ENCODE measurements at places on chromosomes 5 and 9.
A peak's percentile ranks its signal among the peaks of the same experiment; 100 is the strongest.

- DNase-seq: no peak
Observed at GRCh38 chr5:123220621-123221146, 131.6 kb downstream of the PRDM6 start.

DNA sequence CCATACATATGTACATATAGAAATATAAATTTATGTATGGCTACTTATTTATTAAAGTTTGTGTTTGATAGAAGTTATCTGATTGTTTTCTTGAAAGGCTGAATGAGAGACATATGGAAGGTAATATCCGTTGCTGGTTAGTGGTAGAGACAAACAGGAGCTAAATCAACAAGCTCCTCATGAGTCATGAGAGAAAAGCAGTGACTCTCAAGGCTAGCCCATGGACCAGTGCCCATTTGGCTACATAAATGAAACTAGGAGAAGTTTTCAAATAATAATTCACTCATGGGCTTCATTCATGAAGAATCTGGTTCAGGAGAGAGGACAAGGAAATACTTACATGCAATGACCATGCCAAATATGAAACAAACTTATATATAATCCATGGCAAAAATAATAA lies 504.5 kb upstream of the ITGA1 start:
- DNase-seq: no peak

DNA sequence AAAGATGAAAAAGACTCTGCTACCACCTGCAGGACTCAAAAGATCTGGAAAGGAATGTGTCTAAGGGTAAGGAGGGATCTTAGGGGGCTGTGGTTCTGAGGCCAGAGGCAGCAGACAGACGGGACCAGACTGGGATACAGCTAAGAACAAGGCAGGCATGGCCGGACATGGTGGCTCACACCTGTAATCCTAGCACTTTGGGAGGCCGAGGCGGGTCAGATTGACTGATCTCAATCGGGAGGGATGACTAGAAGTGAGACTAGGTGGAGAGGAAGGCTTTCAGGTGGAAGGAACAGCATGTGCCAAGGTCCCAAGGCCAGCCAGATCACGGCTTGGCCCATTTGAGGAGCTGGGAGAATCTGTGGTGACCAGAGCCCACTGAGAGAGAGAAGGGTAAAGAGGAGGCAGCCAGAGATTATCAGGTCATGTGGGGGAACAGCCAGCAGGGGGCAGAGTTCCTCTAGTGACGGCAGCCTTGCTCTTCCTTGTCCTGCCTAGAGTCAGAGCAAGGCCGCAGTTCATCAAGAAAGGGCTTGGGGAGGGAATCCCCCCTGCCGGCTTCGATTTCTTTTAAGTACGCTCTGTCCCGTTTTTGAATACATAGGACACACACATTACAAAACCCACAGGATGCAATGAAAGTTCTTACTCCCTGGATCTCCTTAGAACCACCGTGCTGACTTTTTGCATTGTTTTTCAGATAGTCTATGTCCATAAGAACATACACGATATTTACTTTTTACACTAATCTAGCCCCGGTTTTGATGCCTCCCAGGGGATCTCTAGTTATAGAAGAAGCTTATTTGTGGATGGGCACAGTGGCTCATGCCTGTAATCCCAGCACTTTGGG lies 2.6 kb upstream of the OLFML2A start:
- peak; percentile 65 for DNase-seq

DNA sequence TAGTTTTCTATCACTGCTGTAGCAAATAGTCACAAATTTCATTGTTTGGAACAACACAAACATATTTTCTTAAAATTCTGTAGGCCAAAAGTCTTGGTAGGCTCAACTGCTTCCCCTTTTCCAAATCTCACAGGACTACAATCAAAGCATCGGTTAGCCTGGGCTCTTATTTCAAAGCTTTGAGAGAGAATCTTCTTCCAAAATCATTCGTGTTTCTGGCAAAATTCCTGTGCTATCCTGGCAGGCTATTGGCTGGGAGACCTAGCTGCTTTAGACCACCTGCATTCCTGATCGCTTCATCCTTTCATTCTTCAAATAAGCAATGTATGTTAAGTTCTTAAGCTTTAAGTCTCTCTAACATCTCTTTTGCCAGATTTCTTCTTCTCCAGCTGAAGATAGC lies 629.8 kb upstream of the CDH18 start:
- DNase-seq: no peak

GRCh38 chr5:75189353-75189752 lies 47.3 kb downstream of the ANKRD31 start:
- no peak for DNase-seq

- DNase-seq: no peak
Observed at GRCh38 chr9:89453452-89453851, 44.5 kb downstream of the SEMA4D start.

- DNase-seq: peak; percentile 99
Observed at GRCh38 chr5:143554187-143554717, 150.8 kb upstream of the NR3C1 start.

GRCh38 chr5:125381290-125381689 lies 634.9 kb upstream of the ZNF608 start:
- DNase-seq: no peak

DNA sequence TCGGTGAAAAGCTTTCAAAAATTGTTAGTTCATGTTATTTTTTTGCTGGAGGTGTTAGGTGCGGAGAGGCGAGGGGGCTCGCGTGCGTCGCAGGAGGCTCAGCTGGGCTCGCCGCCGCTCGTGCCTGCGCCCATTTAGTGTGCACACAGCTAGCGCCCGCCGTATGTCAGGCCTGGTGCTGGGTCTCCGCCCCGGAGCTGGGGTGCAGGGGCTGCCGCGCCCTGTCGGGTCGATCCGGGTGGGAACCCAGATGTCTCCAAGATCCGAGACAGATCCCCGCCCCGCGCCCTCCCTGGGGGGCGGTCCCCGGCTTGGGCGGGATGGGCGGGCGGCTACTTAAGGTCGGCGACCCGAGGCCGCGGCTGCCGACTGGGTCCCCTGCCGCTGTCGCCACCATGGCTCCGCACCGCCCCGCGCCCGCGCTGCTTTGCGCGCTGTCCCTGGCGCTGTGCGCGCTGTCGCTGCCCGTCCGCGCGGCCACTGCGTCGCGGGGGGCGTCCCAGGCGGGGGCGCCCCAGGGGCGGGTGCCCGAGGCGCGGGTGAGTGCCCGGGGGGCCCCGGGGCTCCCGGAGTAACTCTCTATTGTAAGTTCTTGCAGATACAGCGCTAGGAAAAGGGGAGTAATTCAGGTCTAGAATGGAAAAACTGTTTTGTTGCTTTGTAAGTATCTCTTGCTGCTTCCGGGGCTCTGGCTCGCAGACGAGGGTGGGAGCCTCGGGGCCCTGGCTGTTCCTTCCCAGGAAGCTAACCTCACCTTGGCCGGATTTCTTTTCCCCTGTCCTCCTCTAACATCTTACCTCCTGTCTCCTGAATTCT lies 31.7 kb downstream of the GSN start:
- peak; percentile 33 for DNase-seq

DNA sequence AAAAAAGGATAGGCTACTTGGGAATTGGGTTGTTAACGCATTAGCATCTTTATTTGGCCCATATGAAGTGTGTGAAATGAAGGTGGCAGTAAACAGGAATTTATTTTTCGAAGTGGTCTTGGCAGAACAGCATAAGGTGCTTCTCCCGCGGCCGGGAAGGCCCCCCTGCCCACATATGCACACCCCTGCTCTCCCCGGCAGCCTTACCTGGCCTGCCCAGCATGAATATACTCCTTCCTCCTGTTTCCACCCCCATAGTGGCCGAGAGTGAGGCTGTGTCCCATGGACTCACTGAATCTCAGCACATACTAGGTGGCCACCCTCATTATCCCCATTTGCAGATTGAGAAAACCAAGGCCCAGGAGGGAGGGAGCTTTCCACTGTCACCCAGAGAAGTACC lies 54.0 kb upstream of the OLFM1 start:
- no peak for DNase-seq

DNA sequence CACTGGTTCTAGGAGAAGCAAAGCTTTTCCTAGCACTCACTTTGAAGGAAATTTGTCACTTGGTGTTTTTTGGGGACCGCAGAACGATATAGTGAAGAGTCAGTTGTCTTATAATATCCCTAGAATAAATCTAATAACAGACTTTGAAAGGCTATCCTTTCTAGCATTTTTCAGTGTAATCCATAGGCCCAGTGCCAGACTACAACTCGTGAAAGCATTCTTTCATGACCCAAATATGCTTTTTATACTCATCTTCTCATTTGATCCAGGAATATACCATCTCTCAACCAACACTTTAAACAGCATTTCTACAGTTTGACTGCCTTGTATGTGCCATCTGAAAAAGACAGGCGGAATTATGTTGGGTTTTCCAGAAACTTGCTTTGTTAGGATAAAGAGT lies 104.0 kb downstream of the ERCC6L2 start:
- peak; percentile 29 for DNase-seq

DNA sequence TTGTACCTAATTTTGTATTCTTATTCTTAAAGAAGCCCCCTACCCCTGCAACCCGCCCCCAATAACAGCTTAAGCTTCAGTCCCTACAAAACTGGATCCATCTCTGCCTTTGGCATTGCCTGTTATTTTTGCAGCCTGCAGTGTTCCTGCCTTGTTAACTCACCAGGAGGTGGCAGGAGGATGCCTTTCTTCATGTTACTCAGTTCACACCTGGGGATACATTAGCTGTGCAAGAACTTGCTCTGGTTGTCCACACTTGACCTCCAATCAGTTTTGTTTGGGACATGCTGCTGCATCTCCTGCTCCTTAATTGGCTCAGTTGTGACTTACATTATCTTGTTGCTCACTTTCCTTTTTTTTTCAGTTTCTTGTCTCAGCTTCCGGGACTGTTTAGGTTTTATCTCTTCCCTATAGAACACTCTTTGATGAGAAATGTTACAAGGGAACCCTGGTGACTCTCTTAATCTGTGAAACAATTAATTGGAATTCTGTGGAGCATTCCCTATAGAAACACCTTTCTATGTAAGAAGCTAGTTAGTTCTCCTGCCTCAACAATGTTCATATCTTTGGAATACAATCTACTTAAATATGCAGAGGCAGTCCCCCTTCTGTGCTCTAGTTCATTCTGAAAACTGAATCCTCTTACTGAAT lies 467.7 kb upstream of the ACO1 start:
- no peak for DNase-seq

DNA sequence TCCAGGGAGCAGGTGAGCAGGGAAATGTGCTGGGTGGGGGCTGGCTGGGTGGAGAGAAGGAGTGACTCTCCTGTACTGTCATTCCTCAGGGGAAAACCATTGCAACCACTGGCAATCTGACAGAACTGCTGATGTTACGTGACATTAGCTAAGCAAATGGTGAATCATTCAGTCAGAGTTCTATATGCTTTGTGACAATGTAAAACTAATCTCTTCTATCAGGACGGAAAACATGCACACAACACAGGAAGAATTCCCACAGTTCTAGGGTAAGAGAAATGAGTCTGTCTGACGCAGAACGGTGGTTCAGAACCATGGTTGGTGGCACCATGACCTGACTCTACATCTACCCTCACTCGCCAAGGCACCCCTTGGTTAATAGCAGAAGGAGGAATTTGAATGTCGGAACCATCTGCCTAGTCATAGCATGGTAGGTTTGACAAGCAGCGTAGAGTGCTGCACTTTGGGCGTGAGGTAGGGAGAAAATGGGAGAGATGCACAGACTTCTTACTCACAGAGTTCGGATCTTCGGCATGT lies 243.6 kb upstream of the PANK3 start:
- peak; percentile 45 for DNase-seq

- no peak for DNase-seq
Observed at GRCh38 chr9:34984049-34984448, 5.5 kb upstream of the DNAJB5 start.

Measured in AG10803 (cell line).